Motor neuron (in vitro differentiated cells): ENCODE measurements at places on chromosomes 6 and 20. TPM values are rescaled to one million over a fixed set of nuclear protein-coding genes. Genes with fewer than 3 reads are reported as not detected.

The SAPCD1 gene
- 8.0 and 13.7 TPM in 2 replicates for total RNA-seq

The SLPI gene
- total RNA-seq, result 19.2 and 41.5 TPM in 2 replicates

The FOXS1 gene
- total RNA-seq, result 0.40 and 0.96 TPM in 2 replicates

The CDSN gene
- total RNA-seq, result not detected in 2 replicates
